ENCODE measurements at places on chromosomes 6 and 20. TPM values are rescaled to one million over a fixed set of nuclear protein-coding genes. Genes with fewer than 3 reads are reported as not detected.

SPTLC3 gene
- total RNA-seq = 3.9 TPM

FAM162B gene
- total RNA-seq = 17.7 TPM

TMEM217 gene
- total RNA-seq = not detected

HMGN3 gene
- 68.6 TPM for total RNA-seq

SKIC2 gene
- 59.6 TPM for total RNA-seq

UNC5CL gene
- 1.8 TPM for total RNA-seq
